ENCODE measurements at places on chromosomes 2 and 18.
A peak's percentile ranks its signal among the peaks of the same experiment; 100 is the strongest.

- DNase-seq, result no peak
Observed at GRCh38 chr2:107785756-107786155, 40.9 kb upstream of the RGPD4 start.

- no peak for DNase-seq
Observed at GRCh38 chr2:183684686-183685085, 560.4 kb downstream of the NUP35 start.

- DNase-seq, result no peak
Observed at GRCh38 chr18:57583297-57583835, 3.1 kb downstream of the FECH start.

- DNase-seq, result peak; percentile 49
Observed at GRCh38 chr2:129923265-129924091, 56.0 kb upstream of the RAB6C start.

GRCh38 chr2:176709149-176709951, 440.1 kb downstream of the MTX2 start:
- no peak for DNase-seq

- no peak for DNase-seq
Observed at GRCh38 chr2:3523551-3524041, 4.3 kb upstream of the ADI1 start.

DNA sequence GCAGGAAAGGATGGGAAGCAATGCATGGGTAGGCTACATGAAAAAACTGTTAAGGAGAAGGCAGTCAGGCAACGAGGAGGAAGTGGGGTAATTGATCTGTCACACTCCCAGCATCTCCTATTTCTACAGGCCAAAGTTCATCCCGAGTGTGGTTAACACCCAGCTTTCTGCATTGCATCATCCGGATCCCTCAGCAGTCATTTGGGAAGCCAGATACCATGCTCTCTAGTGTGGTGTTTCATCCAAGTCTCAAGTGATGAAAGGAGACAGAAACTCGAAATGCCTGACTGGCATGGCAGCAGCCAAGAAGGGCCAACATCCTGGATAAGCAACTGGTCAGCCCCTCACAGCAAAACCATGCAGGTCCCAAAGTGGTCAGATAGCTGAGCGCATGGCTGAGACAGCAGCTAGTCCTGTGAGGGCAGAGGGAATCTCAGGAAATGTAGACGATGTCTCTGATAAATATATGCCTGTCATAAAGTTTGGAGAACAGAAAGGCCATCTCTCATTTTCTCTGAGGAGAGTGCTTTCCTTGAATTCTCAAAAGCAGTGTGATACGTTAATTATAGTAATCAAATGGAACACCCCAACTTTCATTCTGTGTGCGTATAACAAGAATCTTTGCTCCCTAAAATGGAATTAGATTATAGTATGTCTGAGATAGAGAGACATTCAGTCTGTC, 24.8 kb upstream of the HNRNPA3 start:
- DNase-seq, result peak; percentile 61

- DNase-seq, result peak; percentile 25
Observed at GRCh38 chr2:228657807-228658402, 476.4 kb upstream of the SPHKAP start.

DNA sequence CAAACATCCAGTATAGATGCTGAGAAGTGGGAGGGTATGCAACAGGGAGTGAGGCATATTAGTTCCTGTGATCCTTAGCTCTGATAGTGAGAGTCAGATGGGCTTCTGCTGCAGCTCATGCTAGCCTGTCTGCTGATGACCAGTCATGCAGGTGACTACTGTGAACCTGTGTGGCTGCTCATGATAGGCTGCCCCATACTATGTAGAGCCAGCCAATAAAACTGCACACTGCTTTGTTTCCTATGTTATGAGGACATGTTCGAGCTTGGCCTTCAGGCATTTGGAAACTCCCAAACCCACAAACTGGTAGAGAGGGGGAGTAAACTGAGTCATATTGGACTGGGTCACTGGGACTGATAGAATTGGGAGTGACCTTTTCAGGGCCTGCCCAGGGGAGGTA, 20.1 kb upstream of the SERPINE2 start:
- no peak for DNase-seq

DNA sequence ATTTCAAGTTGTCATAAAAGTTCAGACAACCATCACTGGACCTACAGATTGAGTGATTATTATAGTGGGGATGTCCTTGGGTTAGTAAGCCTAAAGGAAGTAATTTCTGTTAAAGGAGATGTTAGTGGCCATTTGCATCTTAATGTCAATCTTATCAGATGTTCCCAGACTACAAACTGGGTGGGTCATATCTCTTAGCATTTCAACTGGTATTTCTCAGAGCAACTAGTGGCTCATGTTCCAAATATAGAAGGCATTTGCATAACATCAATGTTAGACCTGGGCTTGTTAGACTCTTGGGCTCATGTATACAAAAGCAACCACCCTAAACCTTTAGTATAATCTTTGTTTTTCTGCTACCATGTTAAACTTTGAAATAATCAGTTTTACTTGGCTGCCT, 17.9 kb downstream of the PLEKHA3 start:
- no peak for DNase-seq

DNA sequence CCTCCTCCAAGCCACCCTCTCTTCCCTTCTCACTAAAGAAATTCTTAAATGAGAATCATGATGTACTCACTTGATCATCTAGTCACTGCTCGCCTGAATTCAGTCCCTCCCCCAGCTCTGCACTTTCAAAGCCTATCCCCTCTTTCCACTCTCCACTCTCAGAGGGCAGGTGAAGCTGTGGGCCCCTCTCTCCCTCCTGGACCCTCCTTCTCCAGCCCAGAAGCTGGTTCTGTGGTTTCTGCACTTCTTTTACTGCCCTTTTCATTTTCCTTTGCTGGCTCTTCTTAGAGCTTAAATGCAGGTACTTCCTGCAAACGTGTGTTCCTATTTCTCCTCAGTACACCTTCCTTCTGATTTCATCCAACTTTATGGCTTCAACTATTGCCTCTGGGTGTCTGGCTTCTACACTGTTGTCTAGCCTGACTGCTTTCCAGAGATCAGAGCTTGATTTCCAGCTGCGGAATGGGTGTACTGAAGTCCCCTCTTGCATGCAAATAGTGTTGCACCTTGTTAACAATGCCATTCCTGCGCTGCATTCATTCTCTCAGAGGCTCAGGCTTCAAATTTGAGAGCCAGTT, 15.3 kb upstream of the TXNDC2 start:
- peak; percentile 35 for DNase-seq

DNA sequence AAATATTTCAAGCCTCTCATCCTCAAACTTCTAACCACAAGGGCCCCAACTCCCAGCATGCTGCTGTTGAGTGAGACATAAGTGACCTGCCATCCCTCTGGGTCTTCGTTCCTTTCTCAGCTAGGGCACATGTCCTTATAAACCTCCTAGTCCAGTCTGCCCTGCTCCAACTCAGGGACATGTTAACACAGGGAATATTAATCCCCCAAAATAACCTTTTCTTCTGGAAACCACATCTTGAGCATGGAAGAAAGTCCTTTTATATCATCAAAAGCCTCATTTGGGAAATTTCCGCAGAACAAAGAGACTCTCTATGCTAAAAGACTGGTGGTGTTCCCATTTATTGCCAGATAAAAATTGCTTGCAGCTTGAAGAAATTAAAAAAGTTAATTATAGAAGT, 14.4 kb downstream of the TNP1 start:
- no peak for DNase-seq

DNA sequence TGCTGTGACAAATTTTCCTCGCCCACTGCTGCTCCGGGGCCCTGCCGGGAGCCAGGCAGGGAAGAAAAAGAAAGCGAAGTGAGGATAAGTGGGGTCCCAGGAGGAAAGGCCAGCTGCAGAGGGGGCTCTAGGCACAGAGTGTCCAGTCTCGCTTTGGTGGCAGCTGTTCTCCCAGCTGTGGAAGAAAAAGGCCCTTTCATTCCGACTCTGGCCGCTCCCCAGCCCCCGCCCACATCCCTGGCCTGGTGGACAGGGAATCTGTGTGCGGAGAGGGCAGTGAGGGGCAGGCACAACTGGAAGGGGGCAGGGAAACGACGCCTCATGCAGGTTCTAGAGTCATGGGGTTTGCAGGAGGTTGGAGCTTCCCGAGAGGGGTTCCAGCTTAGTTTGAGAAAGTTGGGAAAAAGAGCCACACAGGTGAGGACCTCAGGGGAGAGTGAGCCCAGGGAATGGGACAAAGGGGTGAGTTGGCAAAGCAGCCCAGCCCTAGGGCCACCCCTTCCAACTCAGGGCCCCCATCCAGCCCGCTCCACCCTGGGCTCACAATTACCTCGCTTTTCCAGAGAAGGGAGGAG, 1.8 kb downstream of the RTKN start:
- DNase-seq, result no peak

GRCh38 chr18:59900222-59901128, 679 bp downstream of the PMAIP1 start:
- peak; percentile 97 for DNase-seq

DNA sequence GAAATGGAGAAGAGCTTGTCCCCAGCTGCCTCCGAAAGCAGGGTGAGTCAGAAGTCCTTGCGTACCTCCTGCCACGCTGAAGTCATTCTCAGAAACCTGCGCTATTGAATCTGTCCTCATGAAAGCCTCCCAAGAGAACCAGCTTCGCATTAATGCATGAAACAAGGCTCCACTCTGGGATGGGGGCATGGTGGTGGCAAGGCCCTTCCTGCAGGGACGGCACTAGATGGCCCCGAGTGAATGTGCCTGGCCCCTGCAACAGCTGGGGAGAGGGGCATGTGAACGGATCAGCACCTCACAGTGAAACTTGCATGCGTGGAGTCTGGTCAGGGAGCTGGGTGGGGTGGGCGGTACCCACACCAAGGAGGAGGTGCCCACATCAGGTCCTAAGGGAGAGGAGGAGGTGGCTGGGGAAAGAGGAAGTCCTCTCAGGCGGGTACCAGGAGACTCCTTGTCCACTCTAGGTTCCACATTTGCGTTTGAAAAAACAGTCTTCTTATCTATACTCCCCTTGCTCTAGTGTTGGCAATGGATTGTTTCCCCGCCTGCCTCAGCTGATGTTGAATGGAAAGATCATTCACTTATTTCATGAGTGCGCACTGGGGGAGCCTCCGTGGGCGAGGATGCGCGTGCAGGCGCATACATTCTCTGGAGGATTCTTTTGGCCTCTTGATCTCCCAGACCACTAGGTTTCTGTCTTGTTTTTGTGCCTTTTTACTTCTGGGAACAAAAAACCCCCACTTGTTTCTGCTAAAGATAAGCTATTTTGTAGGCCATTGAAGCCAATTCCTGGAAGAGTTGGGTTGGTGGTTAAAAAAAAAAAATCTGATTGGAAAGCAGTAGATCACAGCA, 104.7 kb downstream of the KLHL29 start:
- no peak for DNase-seq

GRCh38 chr2:152336854-152337510, 2.0 kb downstream of the FMNL2 start:
- DNase-seq, result peak; percentile 9

- no peak for DNase-seq
Observed at GRCh38 chr18:34772887-34773286, 62.8 kb downstream of the DTNA start.

GRCh38 chr2:3283206-3283605, 94.4 kb downstream of the EIPR1 start:
- no peak for DNase-seq

DNA sequence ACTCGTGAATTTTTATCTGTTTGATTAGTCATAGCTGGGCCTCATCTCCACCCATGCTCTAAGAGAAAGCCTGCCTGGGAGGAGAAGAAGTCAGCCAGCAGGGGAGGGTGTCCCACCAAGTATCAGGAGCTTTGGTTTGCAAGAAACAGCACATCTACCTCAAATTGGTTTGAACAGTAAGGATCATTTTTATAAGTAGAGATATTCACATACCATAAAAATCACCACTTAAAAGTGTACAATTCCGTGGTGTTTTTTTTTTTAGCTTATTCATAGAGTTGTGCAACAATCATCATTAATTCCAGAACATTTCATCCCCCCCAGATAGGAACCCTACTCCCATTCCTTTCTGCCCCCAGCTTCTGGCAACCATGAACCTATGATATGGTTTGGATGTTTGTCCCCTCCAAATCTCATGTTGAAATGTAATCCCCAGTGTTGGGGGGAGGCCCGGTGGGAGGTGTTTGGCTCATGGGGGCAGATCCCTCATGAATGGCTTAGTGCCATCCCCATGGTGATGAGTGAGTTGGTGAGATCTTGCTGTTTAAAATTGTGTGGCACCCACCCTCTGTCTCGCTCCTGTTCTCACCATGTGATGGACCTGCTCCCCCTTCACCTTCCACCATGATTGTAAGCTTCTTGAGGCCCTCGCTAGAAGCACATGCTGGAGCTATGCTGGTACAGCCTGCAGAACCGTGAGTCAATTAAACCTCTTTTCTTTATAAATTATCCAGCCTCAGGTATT, 36.2 kb upstream of the HS6ST1 start:
- no peak for DNase-seq

- DNase-seq, result no peak
Observed at GRCh38 chr2:69428981-69429380, 8.3 kb downstream of the NFU1 start.

- DNase-seq, result peak; percentile 47
Observed at GRCh38 chr18:60044290-60045006, 144.7 kb downstream of the PMAIP1 start.

DNA sequence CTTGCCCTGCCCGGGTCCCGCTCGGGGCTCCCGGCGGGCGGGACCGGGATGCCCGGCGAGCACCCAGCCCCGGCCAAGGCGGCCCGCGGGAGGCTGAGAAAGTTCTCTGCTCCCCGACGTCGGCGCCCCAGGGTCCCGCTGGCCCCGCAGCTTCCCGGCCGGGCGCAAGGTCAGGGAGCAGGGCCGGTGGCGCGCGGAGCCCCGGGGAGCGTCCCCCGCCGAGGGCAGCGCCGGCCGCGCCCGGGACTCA, 331 bp downstream of the SERPINE2 start:
- no peak for DNase-seq

GRCh38 chr18:55097456-55098170, 138.4 kb upstream of the CCDC68 start:
- peak; percentile 99 for DNase-seq

GRCh38 chr18:36432880-36433555, 135.5 kb downstream of the FHOD3 start:
- DNase-seq, result no peak

GRCh38 chr18:46723856-46724415, 32.9 kb downstream of the ST8SIA5 start:
- DNase-seq, result no peak

GRCh38 chr2:221318376-221319130, 253.6 kb downstream of the EPHA4 start:
- DNase-seq, result peak; percentile 76

GRCh38 chr18:3448838-3449511, 997 bp upstream of the TGIF1 start:
- peak; percentile 97 for DNase-seq

GRCh38 chr2:134843968-134844367, 5.6 kb downstream of the ACMSD start:
- DNase-seq, result no peak

- DNase-seq, result no peak
Observed at GRCh38 chr2:4549666-4550210, 846.4 kb downstream of the DCDC2C start.
